Gastroesophageal sphincter (tissue), 4 donors: ENCODE measurements at places on chromosomes 12 and 14.
A peak's percentile ranks its signal among the peaks of the same experiment; 100 is the strongest.

- no peak for ATAC-seq
These were observed 42.1 kb downstream of the AK7 start for GRCh38 chr14:96434040-96434439.

GRCh38 chr14:81122326-81122725, 98.4 kb downstream of the GTF2A1 start:
- ATAC-seq: no peak

DNA sequence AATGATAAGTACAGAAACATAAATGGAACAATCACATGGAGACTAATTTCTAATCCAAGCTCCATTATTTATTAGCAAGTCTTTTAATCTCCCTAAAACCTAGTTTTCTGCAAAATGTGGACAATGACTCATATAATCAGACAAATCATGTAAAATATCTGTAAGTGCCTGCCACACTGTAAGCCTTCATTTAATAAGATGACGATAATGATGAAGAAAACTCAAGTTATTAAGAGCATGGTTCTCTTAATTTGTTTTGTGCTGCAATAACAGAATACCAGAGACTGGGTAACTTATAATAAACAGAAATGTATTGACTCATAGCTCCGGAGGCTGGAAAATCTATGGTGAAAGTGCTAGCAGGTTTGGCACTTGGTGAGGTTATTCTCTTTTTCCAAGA, 535.3 kb upstream of the LRFN5 start:
- no peak for ATAC-seq

- no peak for ATAC-seq
These were observed 84.8 kb downstream of the RBM19 start for GRCh38 chr12:113880988-113881962.

DNA sequence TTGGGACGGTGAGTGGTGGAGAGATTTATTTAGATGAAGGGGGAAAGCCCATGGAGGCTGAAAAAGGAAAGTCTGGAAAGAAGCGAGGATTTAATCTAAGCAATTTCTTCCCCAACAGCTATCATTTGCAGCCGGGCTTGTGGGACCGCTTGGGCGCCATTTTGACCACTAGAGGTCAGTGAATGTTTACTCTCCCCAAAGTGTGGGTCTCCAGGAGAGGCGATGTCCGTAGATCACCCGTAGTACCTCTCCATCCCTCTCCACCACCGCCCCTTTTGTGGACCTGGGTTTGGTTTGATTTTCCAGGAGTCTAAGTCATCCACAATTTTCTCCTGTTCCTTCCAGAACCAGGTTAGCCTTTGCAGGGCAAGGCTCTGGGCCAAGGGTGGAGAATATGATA, 91.2 kb upstream of the PARP11 start:
- no peak for ATAC-seq

DNA sequence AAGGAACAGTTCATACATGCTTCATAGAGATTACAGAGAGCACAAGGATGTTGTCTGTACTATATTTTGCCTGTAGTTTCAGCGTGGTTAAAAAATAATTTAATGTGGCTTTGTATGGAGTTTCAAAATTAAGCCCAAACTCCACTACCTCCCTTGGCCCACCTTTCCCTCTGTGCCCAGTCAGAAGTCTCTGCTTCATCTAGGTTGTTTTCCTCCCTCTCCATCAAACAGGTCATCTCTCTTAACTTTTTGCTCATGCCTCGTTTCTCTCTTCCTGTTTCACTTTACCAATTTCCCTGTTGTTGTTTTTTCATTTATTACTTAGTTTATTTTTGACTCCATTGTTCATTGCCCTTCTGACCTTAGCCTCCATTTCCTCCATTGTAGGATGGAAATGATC, 94.9 kb upstream of the NEDD1 start:
- ATAC-seq: no peak

- no peak for ATAC-seq
These were observed 47.7 kb downstream of the B4GALNT3 start for GRCh38 chr12:507391-507796.

- peak; percentile 36 for ATAC-seq
These were observed 63.3 kb upstream of the HSPB8 start for GRCh38 chr12:119115296-119115905.

- no peak for ATAC-seq
These were observed 124.4 kb downstream of the SLC38A4 start for GRCh38 chr12:46701356-46701755.

- no peak for ATAC-seq
These were observed 1.5 kb downstream of the CAPRIN2 start for GRCh38 chr12:30753233-30753632.

DNA sequence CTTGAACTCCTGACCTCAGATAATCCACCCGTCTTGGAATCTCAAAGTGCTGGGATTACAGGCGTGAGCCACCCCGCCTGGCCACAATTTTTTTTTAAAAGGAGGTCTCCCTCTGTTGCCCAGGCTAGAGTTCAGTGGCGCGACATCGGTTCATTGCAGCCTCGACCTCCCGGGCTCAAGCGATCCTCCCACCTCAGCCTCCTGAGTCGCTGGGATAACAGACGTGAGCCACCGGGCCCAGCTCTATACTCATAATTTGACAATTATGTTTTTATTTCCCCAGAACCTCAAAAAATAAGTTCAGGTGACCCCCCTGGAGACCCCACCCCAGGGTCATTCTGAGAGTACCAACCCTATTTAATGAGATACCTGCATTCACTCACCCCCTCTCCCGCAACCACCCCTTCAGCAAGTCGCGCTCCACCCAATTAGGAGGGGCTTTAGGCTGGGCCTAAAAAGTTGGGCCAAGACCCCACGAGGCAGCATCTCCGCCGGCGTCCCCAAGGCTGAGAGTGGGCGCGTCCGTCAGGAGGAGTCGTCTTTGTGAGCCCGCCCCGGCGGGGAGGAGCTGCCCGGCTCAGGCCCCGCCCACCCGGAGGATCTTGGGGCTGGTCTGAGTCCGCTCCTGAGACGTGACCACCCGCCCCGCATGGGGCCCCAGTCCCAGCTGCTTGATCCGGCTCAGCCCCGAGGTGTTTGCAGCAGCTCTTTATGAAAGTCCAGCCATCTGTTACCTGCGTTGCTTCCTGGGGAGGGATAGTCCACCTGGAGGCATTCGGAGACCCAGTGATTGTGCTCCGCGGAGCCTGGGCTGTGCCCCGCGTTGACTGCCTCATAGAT, at the start of gene ANKRD33:
ANKRD33 (plus strand) TSS at position 628 of the 840 bp plus-strand sequence; CDS start at position 712, 84 bp downstream.
- ATAC-seq: no peak

DNA sequence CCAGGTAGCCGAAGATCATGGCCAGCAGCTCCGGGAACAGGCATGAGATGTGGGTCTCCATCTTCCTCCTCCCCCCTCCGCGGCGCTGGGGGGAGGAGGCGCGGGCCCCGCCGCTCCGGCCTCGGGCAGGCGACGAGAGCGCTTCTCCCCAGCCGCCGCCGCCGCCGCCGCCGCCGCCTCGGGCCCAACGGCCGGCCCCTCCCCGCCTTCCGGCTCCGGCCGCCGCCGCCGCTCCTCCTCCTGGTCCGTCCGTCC, 448 bp downstream of the FBXL14 start:
- no peak for ATAC-seq

GRCh38 chr12:81644503-81644902, 114.6 kb downstream of the PPFIA2 start:
- ATAC-seq: no peak

GRCh38 chr12:47868041-47868440, 36.8 kb downstream of the VDR start:
- ATAC-seq: no peak

- ATAC-seq: no peak
These were observed 5.4 kb upstream of the YEATS4 start for GRCh38 chr12:69354172-69354555.

- no peak for ATAC-seq
These were observed 31.7 kb downstream of the GRIP1 start for GRCh38 chr12:66647034-66647691.

DNA sequence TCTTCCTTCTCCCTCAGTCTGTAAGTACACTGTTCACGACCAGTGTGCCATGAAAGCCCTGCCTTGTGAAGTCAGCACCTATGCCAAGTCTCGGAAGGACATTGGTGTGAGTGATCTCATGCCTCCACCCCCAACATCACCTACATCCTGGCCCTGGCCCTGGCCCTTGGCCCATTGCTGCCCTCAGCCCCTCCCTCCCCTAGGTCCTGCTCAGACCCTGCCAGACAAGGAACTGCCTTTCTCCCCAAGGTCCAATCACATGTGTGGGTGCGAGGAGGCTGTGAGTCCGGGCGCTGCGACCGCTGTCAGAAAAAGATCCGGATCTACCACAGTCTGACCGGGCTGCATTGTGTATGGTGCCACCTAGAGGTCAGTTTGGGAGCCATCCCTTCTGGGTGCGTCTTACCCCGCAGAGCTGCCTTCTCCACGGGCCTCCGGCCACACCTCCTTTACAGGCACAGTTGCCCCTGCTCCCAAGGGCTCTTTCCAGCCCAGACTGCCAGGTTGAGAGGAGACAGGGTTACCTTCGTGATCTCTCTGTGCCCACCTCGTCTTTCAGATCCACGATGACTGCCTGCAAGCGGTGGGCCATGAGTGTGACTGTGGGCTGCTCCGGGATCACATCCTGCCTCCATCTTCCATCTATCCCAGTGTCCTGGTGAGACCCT, 9.2 kb downstream of the DGKA start:
- ATAC-seq: peak; percentile 94

GRCh38 chr12:81991868-81992267, 232.7 kb upstream of the PPFIA2 start:
- ATAC-seq: no peak

DNA sequence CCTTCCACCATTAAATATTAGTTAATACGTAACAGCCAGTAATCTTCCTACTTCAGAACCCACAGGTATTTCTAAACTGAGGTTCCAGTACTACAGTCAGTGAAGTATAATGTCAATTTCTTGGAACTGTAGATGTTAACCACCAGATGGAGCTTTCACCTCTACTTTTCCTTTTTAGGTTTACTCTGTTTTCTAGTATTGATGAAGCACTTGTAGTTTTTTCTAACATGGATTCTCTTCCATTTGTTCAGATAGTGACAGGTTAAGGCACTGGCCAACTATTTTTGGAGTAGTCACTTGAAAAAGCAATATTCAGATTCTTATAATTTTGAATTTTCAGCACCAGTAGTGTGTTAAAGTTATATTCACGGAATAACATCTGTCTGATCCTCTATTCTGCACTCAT, 4.6 kb upstream of the SEC23A start:
- ATAC-seq: no peak

DNA sequence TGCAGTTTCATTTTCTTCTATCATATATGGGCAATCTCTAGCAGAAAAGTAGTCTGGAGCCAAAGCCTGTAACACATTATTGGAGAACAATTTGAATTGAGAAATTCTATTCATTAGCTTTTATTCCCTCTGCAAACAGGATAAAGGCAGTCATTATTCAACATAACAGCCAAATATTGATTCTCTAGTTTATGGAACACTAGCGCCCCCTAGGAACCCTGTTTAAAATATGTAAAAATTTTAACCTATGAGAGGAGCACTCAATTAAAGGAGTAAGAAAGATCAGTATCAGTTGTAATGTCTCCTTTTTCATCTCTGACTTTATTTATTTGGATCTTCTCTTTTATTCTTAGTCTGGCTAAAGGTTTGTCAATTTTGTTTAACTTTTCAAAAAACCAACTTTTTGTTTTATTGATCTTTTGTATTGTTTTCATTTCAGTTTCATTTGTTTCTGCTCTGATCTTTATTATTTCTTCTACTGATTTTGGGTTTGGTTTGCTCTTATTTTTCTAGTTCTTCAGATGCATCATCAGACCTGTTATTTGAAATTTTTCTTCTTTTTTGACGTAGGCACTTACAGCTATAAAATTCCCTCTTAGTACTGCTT, 4.8 kb upstream of the LMNTD1 start:
- ATAC-seq: no peak

DNA sequence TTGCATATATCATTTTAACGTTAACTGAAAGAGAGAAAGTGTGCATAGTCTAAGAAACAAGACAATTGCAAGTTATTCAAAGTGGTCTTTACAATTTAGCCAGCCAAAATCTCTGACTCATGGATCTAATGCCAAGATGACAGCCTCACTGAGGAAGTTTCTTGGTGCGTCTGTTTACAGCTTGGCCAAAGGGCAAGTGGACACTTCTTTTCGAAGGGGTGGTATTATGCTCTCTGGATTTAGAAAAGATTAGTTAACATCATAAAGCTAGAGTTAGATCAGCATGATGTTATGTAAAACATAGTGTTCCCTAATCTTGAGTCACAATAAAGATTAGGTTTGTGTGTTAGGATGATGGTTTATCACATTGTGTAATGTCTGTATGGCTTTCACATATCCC, 51.5 kb upstream of the SLC2A13 start:
- ATAC-seq: no peak

DNA sequence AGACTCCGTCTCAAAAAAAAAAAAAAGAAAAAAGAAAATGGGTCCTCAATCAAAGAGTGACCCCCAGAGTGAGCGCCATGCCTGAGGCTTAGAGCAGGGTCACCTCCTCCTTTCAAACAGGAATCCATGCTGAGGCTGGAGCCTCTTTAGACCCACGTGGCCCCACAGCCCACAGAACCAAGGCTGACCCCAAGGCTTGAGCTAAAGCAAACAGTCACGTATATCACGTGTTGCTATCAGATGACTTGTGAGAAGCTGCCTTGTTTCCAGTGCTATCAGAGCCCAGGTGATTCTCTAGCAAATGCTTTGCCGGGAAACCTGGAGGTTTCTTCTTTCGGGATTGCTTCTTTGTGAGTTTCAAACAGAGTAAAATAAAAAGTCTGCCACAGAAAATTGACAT, 31.7 kb upstream of the DYNC1H1 start:
- ATAC-seq: no peak

DNA sequence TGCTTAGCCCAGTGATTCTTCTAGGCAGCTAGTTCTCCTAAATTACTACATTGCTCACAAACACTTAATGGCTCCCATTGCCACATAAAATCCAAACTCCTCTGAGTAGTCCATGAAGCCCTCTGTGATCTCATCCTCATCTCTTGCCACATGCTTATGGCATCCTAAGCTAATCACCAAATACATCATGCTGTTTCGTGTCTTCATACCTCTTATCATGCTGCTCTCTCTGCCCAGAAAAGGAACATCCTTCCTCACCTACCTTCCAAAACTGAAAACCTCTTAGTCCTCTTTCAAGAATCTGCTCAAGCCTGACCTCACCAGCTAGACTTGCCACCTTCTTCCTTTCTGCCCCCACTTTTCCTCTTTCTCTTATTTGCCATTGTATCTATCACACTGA, 108.5 kb downstream of the DUSP6 start:
- no peak for ATAC-seq

DNA sequence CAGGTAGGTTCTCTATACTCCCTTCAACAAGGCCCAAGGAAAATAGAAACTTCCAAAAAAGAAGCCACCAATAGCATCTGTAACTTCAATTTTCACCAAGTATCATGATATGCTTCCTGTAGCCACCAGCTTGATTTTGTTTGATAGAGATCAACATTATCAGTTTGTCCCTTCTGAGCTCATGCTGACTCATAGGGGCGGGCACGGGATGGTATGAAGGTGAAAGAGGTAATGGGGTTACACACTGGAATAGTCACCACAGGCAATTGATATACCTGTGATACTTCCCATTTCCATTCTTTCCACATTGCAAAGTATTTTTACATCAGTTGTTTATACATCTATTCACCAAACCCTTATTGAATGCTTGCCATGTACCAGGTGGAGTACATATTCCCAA, 134.1 kb downstream of the KCNA5 start:
- no peak for ATAC-seq

GRCh38 chr12:5780536-5780935, 164.5 kb downstream of the ANO2 start:
- no peak for ATAC-seq
